ENCODE measurements at places on chromosomes 2 and 18. TPM values are rescaled to one million over a fixed set of nuclear protein-coding genes. Genes with fewer than 3 reads are reported as not detected.

Gene ADAM23
- total RNA-seq, result 16.4 TPM

DNA sequence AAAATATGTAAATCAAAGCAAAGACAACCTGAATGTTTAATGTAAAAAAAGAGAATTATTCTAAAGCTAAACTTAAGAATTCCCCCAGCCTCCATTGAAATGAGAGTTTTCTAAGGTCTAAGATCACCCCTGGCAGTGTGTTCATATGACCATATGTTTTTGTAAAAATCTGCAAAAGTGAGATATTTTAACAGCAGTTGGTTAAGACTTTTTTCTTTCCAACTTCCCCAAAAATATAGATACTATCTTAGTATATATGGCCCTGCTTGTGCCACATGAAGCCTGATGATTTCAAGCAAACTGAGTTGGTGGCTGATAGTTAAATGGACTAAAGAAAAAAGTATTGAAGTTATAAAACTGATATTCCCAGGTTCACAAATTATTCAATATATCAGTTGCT lies 35.4 kb downstream of the ZNF804A start:
- no peak for DNase-seq

Gene CHRND
- 2.2 TPM for total RNA-seq

- DNase-seq, result no peak
Measured at GRCh38 chr2:9975805-9976447, 24.4 kb downstream of the GRHL1 start.

DNA sequence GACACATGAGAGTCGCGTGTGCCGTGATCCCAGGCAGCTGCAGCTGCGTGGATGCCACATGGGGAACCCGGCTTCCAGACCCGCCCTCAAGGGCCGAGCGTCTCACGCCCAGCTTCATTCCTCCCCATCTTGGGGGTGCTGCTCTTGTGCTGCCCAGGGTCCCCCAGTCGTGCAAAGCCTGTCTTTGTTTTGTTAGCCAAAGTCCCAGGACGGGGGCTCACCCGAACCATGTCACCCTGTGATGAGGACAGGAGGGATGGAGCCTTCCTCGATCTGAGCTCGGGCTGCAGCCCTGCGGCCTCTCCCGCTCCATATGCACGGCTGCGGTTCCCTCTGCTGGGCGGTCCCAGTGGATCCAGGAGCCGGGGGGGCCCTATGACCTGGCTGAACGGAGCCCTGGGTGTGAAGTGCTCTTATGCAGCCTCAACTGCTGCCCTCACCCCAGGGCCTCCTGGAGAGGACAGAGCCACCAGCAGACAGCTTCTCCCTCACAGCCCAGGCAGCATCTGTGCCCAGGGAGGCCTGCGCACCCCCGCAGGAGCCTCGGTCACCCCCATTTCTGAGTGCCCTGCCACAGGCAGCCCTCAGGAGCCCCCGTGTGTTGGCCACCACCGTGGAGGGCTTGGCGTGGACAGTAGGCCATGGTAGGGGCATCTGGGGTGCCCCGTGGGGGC lies 99.0 kb upstream of the CTDP1 start:
- DNase-seq, result no peak

Gene SULT6B1
- total RNA-seq, result not detected

All from glutamatergic neuron (in vitro differentiated cells).